Gastrocnemius medialis (tissue), 4 donors: ENCODE measurements at places on chromosomes 16 and 17.

DNA sequence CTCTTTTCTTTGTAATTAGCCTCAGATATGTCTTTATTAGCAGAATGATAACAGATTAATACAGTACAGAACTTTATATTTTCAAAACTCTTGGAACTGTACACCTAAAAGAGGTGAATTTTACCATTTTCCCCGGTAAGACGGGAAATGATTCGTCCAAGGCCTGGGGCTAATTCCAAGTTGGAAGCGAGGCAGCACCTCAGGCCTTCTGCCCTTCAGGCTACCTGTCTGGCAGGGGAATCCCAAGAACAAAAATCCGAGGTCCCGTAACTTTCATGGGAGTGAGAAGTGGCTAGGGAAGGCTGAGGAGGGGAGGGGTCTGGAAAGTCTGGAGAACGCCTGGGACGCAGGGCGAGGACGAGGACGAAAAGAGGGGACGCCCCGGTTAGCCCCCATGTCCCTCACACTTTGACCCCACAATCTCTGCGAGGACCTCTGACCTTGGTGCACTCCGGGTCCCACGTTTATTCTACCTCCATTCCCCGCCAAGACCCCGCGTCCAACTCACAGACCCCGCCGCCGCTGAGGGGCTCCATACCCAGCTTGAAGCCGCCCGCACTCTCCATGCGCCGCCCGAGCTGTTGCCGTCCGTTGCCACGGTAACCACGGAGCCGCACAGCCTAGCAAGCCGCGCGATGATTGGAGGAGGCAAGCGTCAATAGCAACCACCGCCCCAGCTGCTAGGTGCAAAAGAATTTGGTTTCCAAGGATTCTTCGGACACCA is at the start of gene HYDIN:
Gene HYDIN, minus strand, starts transcription at position 601 of the 724 bp plus-strand sequence. CDS start 43,827 bp downstream, outside the sequence.
- DNase-seq = no peak

- no peak for DNase-seq
Measured at GRCh38 chr16:49700251-49701064, 155.5 kb downstream of the ZNF423 start.

- DNase-seq = no peak
Measured at GRCh38 chr16:87850009-87851006, 19.0 kb downstream of the SLC7A5 start.

- DNase-seq = no peak
Measured at GRCh38 chr17:62179525-62180161, 114.6 kb upstream of the MED13 start.

- DNase-seq = no peak
Measured at GRCh38 chr16:56192635-56192945, 1.3 kb downstream of the GNAO1 start.

DNA sequence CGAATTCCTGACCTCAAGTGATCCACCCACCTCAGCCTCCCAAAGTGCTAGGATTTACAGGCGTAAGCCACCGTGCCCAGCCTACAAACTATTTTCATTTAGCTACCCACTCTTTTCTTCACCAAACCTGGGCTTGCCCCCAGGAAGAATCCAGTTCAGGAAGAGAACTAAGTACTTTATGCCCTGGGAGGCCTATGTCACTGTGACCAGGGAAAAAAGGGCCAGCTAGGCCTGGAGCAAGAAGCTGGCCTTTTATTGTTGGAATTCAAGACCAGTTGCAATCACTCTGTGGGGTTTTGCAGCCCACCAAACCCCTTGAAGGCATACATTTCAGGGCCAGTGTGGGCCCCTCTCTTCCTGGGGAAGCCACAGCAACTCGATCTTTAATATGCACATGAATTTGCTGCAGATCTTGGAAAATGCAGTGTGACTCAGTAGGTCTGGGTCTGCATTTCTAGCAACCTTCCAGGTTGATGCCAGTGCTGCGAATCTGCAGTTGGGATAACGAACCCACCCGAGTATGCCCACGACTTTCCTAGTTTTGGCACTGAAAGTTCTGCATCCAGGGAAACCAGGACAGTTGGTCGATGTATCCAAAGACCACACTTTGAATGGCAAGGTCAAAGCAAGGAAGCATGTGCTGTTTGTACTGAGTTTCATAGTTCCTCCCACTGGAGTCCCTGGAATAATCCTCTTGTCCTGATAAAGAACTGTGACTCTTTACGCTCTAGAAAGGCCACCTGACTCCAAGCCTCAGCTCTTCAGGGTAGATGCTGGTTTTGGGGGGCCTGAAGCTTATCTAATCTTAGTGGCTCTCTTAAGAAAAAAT is 7.2 kb upstream of the MRPS23 start:
- no peak for DNase-seq

- DNase-seq = no peak
Measured at GRCh38 chr17:44115585-44116415, 7.6 kb downstream of the HDAC5 start.
